GM04503 (cell line): ENCODE measurements at places on chromosomes 4 and X.

GRCh38 chr4:52883183-52883621, 21.1 kb downstream of the RASL11B start:
- no peak for DNase-seq

DNA sequence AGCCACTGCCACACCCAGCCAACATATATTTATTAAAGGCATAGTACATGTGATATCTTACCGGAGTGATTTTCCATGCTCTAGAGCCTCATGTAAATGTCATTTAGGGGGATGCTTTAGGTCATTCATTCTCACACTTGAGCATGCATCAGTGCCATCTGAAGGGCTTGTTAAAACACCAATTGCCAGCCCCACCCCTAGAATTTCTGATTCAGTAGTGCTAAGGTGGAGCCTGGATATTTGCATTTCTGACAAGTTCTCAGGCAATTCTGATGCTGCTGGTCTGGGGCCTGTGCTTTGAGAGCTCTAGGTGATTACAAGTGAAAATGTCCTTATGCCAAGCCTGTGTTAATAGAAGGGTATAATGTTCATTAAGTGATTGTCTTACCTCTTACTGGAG, 107.7 kb downstream of the PHEX start:
- DNase-seq: no peak

GRCh38 chr4:69470561-69470960, 25.1 kb downstream of the UGT2B4 start:
- DNase-seq: no peak

DNA sequence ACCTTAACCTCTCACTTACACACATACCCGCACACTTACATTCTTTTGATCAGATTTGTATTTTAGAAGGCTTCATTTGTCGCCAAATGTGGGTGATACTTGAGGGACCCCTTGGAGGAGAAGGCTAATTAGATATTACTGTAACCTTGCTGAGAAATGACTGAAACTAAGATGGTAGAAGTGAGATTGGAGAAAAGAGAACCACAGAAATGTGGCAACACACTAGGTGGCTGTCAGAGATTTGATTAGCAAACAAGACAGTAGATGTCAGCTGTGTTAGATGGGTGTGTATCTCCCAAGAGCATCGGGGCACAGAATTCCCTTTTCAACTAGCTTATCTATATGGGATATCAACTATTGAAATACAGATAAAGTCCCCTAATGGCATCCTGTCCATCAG, 149.3 kb upstream of the FABP2 start:
- no peak for DNase-seq

GRCh38 chrX:42673301-42673810, 104.6 kb downstream of the PPP1R2C start:
- no peak for DNase-seq

DNA sequence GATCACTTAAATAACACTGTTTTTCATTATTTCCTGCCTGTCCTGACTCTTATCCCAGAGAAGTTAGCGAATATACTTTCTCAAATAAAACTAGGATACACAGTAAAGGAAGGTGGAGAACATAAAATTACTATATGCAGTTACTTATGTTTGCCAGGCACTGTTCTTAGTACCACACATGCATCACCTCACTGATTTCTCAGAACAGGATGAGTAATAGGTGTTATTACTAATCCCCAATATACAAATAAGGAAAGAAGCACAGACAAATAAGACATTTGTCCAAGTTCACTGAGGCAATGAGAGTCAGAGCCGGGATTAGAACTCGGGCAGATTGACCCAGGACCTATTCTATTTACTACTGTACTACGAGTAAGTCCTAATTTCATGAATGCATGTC, 91.7 kb downstream of the CORIN start:
- DNase-seq: no peak

GRCh38 chr4:158236304-158237030, 26.2 kb downstream of the TMEM144 start:
- DNase-seq: no peak
